ENCODE measurements at places on chromosomes 5 and 9.
A peak's percentile ranks its signal among the peaks of the same experiment; 100 is the strongest.

- no peak for DNase-seq
Observed at GRCh38 chr9:96513622-96514021, 63.7 kb downstream of the HABP4 start.

GRCh38 chr9:37508834-37509206 is 23.1 kb downstream of the POLR1E start:
- DNase-seq = no peak

GRCh38 chr5:128192368-128192767 is 108.8 kb downstream of the SLC12A2 start:
- DNase-seq = no peak

DNA sequence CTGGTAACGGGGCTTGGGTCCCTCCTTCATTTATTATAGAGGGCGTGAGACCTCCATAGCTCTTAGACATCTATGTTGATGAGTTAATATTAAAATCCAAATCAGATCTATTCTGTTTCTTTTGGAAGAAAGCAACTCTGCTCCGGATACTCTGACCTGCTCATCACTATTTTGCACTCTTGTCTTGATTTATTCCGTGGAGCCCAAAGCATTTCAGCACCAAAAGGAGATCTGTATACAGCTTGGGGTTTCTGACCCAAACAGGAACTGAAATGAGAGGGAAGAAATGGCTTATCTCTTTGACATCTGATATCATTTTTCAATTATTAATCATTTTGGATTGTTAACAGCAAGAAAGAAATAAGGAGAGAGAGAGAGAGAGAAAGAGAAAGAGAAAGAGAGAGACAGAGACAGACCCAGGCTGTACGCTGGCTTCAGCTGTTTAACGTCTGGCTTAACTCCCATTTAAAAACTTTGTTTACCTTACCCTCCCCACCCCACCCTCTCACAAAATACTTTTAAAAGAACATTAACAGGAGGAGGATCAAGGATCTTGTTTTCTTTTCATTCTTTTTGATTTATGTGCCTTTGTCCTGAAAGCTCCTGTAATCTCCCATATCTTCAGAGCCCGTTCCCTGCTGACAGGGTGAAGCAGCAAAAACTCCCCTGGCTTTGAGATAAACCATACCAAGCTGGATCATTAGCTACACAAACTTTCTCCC is 231.4 kb upstream of the TUT7 start:
- no peak for DNase-seq

DNA sequence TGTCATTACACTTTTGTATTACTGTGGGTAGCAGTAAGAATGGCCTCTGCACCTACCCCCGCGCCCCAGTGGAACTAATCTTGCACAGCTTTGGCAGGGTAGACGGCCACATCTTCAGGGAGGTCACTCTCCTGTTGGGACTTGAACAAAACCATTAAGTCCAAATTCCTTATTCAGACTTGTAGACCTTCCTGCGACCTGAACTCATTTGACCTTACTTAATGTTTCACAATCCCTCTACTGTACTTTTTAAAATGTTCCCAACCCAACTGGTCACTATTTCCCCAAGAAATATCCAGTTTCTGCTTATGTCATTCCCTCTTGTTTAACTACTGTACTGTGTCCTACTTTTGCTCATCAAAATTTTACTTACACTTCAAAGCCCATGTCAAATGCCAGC is 5.3 kb upstream of the FAM120AOS start:
- no peak for DNase-seq

DNA sequence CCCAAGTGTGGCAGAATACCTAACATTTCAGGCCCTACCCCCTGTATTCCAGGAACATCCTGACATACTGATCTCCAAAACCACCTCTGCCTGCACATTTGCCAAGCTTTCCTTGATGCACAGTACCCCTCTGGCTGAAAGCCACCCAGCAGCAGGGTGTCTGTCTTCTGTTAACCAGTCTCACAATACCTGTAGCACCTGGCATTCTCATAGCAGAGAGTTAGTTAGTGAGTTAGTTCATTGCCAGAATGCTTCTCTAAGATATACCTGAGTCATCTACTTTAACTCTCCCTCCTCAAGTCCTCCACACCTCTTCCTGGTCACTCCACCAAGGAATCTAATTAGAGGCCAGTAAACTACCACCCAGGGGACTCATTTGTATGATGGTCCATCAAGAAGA is 46.1 kb upstream of the IL7R start:
- no peak for DNase-seq

- no peak for DNase-seq
Observed at GRCh38 chr9:109381011-109381729, 60.3 kb upstream of the EPB41L4B start.

DNA sequence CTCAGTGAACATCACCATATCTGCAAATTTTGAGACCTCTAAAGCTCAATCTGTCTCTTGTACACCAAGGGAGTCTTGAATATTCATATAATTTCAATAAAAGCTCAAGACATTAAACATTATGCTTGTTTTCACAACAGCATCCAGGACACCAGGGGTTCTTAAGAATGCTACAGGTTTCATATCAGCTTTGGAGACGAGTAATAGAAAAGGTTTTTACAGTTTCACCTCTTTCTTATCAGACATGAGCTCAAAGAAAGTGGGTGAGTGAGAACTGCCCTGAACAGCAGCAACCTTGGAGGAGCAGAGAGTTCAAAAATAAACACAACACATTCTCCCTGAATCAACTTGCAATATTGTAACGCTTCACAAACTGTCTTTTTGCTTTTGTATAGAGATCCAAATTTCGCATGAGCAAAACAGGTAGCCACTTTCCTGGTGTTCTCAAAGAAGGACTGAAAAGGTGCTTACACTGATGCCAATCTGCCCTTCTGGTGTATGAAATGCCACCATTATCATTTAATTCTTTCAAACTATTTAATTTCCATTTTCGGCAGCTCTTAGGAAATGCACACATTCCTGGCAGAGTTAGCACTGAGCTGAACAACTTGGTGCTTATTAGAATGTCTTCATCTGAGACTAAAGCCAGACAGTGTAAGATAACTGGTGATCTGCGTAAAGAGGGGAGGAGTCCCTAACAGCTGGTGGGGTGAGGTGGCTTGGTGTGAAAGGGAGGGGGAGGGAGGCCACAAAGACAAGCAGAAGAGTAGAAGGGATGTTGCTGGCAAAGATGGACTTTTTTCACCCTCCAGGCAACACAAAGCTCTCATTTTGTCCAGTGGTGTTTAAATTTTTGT is 535.3 kb downstream of the PDE4D start:
- no peak for DNase-seq

DNA sequence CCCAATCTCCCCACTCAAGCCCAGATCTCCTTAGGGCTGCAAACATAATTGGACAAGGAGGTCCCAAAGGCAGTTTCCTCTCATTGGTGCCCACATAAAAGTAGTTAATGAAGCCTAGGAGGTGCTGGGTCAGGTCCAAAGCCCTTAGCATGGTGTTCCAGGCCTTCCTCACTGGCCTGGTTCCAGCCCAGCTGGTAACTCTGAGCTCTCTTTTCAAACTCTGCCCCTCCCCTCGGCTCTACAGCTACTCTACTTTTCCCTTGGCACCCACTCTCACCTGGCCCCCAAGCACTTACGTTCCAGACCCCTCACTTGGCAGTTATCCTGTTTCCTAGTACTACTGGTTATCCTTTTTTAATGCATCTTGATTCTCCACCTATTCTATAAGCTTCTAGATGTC is 9.9 kb downstream of the SEPTIN8 start:
- no peak for DNase-seq

- DNase-seq = no peak
Observed at GRCh38 chr5:138903130-138903775, 28.1 kb upstream of the LRRTM2 start.

- DNase-seq = no peak
Observed at GRCh38 chr5:130651440-130651839, 513.6 kb downstream of the HINT1 start.

DNA sequence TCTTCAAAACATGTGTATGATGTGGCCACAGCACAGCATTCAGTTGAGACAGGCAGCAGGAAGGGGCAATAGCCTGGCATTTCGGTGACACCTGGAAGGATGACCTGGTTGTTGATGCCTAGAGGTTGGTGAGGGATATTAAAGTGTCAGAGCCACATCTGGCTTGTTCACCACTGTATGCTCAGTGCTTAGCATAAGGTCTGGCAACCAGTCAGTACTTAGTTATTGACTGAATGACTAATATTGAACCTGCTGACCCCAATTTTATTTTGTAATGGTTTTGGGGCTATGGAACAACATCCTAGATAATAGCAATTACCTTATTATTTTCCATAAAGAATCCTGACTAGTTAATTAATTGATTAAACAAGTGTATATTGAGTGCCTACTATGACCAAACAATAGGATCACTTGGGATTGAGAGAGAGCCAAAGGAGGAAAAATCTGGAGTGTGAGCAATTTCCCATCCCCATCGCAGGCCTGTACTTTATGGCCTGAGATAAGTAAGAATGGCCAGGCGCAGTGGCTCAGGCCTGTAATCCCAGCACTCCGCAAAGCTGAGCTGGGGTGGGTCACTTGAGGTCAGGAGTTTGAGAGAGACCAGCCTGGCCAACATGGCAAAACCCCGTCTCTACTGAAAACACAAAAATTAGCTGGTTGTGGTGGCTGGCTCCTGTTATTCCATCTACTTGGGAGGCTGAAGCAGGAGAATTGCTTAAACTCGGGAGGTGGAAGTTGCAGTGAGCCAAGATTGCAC is 85.4 kb upstream of the PLPP1 start:
- no peak for DNase-seq

DNA sequence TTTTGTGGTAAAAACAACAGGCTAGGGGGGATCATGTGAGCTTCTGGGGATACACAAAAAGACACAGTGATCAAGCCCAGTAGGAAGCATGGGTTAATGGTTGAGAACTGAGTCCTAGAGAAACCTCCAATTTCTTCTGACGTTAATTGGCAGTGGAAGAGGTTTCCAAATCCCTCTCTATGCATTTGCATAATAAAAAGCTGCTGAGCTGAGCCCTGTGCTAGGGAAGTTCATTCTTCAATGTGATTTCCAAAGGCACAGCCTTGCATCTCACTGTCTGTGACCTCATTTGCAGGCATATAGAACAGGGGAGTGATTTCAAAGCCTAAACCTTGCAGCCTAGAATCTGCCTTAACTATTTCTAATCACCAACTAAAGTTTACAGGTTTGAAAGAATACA is 812 bp downstream of the DNAH5 start:
- no peak for DNase-seq

DNA sequence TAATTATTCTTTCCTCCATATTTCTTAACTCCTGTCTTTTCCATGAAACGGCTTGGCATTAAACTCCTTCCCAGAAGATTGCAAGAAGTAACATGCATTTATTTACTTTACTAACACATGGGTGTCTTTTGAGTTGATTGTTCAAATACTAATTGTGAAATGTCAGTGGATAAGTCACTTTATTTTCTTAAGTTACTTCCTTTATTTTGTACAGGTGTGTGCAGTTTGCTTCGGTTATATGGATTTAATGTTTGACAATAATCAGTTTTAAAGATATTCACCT is 761 bp upstream of the SHOC1 start:
- no peak for DNase-seq

DNA sequence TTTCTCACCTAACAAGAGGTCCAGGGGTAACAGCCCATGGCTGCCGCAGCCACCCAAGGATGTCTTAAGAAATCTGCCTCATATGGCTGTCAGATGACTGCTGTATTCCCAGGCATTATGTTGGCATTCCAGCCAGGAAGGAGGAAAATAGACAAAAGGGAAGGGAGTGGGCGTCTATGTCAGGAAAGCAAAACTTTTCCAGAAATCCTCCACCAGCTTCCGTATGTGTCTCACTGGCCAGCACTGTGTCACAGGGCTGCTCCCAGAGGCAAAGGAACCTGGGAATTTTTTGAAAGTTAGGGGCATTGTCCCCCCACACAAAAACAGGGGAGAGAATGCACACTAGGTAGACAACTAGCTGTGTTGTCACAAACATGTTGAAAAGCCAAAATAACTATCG is 7.3 kb downstream of the BHMT2 start:
- no peak for DNase-seq

DNA sequence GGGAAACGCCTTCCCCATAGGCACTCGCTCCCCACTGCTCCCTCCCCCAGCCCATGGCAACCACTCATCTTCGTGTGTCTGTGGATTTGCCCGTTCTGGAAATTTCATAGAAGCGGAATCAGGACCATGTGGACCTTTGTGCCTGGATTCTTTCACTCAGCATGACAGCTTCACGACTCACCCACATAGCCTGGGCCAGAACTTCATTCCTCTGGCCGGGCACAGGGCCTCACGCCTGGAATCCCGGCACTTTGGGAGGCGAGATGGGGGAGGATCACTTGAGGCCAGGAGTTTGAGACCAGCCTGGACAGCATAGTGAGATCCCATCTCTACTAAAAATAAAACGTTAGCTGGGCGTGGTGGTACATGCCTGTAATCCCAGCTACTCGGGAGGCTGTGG is 12.1 kb upstream of the DIPK1B start:
- no peak for DNase-seq

DNA sequence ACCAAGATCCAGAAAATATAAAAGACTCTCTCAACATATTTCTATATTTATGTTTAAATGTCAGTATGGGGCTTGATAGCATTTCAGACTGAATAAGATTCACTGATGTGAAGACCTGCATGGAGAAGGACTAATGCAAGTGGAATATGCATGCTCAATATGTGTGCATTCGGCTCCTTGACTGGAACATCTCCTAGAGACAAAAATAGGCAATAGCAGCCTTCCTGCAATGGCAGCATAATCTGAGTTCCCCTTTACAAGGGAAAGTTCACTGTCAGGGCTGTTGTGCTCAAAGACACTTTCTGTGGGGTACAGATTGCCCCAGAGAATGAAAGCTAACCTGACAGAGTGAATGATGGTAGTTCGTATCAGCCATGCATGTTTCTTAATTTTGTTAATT is 42.4 kb downstream of the STARD4 start:
- DNase-seq = no peak

- peak; percentile 79 for DNase-seq
Observed at GRCh38 chr5:137888863-137889759, at the start of gene PKD2L2. Gene PKD2L2, plus strand, starts transcription at chr5:137889457. Its CDS starts 35 bp downstream, at chr5:137889492.

DNA sequence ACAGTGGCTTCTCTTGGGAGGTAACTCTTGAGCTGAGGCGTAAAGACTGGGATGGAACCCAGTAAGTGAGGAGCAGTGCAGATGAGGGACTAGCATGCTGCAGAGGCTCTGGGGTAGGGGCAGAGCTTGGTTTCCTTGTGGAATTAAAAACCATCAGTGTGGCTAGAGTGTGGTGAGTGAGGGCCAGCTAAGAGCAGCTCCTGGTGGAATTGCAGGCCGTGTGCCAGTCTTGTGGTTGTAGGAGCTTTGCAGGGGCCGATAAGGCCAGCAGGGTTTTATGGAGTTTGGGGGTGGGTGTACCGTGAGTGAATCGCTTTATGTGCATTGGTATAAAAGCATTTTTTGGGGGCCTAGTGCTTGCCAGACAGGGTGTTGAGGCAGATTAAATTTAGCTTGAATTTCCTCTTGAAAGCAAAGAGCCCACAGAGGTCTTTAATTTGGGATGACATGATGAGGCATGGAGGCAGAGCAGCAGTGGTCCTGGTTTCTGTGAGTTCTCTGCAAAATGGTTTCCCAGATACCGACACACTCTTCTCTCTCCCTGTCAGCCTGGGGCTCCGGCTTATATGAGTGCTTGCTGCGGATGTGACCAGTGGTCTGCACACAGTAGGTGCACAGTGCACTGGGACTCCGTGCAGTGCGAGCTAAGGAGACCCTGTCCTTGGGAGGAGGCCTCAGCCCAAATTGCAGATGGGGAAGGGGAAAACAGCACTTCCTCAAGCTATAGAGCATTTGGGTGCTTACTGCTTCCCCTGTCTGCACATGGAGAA is 176.4 kb upstream of the PITX1 start:
- no peak for DNase-seq

GRCh38 chr5:125006011-125006685 is 259.7 kb upstream of the ZNF608 start:
- DNase-seq = no peak

All from stimulated activated CD4-positive, alpha-beta T cell treated with anti-CD3 and anti-CD28 coated beads, Interleukin-4, amount 100 ng/mL, for 24 hours (primary cell).